Endodermal cell (in vitro differentiated cells): ENCODE measurements at places on chromosomes 13 and 19. TPM values are rescaled to one million over a fixed set of nuclear protein-coding genes. Genes with fewer than 3 reads are reported as not detected.
A peak's percentile ranks its signal among the peaks of the same experiment; 100 is the strongest.

CYP4F2 gene
- not detected in 2 replicates for total RNA-seq

FUT3 gene
- total RNA-seq: 0.34 TPM in 1 of 2 replicates, not detected in the other

PROZ gene
- 0.63 to 1.0 TPM (median 0.84 TPM) in 3 replicates for total RNA-seq

EBI3 gene
- 0.77 TPM in 1 of 2 replicates, not detected in the other for total RNA-seq

DNA sequence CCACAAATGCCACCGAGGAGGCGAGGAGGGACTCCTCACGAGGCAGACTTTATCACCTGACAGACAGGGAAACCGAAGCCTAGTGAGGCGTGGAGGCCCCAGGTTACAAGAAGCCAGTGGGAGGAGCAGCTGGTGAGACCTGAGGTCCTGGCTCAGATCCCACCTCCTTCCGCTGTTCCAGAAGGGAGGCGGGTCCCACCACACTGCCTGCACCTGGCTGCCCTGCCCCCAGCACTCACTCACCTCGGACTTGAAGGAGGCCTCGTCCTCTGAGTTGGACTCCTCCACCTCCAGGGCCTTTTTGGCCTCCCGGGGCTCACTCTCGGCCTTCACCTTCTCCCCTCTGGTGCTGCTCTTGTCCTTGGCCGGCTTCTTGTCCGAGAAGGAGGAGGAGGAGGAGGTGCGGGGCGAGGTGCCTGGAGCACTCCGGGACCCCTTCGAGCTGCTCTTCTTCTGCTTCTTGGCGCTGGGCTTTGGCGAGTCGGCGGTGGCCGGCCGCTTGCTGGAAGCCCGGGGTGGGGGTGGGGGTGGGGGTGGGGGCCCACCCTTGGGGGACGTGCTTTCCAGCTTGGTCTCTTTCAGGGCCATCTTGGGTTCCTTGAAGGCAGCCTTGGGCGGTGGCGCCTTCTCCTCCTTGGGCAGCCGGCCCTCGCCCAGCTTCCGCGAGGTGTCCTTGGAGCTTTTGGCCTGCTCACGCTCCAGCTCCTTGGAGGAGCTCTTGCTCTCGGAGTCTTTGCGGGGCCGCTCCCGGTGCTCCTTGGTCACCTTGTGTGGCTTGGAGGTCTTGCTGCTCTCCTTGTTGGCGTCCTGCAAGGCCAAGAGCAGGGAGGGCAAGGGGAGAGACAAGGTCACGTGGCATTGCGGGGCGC lies 57.7 kb downstream of the MLLT1 start:
- no peak overlapping the region for H3K27ac ChIP-seq
- peaks cover 13% of the 10 kb centered on the region for H3K4me1 ChIP-seq
- DNase-seq: no peak
- H3K27me3 ChIP-seq: no peaks in the 10 kb centered on the region
- peaks cover 24% of the 10 kb centered on the region for H3K36me3 ChIP-seq

DNA sequence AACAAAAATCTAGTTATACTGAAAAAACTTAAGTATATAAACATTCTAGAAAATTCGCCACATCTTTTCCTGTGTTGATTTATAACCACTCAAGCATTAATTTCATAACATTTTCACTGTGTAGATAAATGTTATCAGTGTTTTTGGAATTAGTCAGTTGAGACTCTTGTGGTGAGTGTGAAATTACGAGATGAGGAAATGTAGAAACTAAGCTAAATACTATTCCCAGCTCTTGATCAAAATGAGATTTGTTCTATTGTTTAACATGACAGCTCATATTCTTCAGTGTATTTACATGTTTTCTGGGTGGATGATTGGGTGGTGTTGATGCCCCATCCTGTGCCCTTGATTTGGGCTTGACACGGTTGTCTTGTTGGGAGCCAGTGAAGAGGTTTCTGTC lies 406.8 kb downstream of the DACH1 start:
- no peak for DNase-seq
- H3K27me3 ChIP-seq: no peaks in the 10 kb centered on the region
- H3K4me1 ChIP-seq: no peaks in the 10 kb centered on the region
- H3K27ac ChIP-seq: no peak overlapping the region
- no peak overlapping the region for H3K4me3 ChIP-seq
- no peaks in the 10 kb centered on the region for H3K36me3 ChIP-seq

DNA sequence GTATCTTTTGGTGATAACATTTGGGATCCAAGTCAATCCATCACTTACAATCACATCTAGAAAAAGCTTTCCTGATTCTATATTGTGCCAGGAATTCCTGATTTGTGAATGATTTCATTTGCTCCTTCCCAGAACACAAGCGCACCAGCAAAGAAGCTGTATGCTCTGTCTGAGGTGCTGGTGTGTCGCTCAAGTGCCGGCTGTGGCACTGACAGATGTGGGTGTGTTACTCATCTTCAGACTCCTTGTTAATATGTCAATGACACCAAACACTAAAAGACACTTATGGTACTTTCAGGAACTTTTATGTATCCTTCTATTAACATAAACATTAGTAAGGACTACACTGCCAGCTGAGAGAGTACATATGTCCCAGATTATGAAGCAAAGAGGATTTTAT lies 429.1 kb downstream of the ITGBL1 start:
- H3K4me3 ChIP-seq: no peak overlapping the region
- peaks cover 8% of the 10 kb centered on the region for H3K27me3 ChIP-seq

DNA sequence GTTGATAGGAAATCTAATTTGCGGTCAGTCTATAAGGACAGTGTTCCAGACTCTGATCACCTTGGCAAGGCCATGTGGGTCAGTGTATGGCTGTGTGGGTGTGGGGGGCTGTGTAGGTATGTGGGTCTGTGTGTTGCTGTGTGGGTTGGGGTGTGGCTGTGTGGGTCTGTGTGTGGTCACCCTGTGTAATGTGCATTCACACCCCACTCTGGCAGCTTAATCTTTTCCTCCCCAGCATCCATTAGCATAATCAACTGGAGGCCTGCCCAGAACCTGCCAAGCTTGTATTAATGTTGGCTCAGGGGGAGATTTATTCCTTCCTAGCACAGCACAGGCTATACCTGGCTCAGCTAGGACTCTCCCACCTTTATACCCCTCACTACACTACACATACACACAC lies 203.2 kb downstream of the TUBA3C start:
- H3K4me1 ChIP-seq: no peaks in the 10 kb centered on the region
- no peaks in the 10 kb centered on the region for H3K36me3 ChIP-seq
- no peaks in the 10 kb centered on the region for H3K27me3 ChIP-seq
- H3K4me3 ChIP-seq: no peak overlapping the region

GRCh38 chr13:50162001-50162400 lies 146.8 kb downstream of the KCNRG start:
- H3K27me3 ChIP-seq: no peaks in the 10 kb centered on the region
- no peak for DNase-seq
- no peaks in the 10 kb centered on the region for H3K36me3 ChIP-seq
- H3K4me1 ChIP-seq: no peaks in the 10 kb centered on the region

- no peak for DNase-seq
- H3K27ac ChIP-seq: peak overlapping the region; percentile 95
- H3K4me3 ChIP-seq: no peak overlapping the region
- peaks cover 5% of the 10 kb centered on the region for H3K4me1 ChIP-seq
- H3K36me3 ChIP-seq: no peaks in the 10 kb centered on the region
Observed at GRCh38 chr19:2059422-2060201, 8.6 kb upstream of the MKNK2 start.

DNA sequence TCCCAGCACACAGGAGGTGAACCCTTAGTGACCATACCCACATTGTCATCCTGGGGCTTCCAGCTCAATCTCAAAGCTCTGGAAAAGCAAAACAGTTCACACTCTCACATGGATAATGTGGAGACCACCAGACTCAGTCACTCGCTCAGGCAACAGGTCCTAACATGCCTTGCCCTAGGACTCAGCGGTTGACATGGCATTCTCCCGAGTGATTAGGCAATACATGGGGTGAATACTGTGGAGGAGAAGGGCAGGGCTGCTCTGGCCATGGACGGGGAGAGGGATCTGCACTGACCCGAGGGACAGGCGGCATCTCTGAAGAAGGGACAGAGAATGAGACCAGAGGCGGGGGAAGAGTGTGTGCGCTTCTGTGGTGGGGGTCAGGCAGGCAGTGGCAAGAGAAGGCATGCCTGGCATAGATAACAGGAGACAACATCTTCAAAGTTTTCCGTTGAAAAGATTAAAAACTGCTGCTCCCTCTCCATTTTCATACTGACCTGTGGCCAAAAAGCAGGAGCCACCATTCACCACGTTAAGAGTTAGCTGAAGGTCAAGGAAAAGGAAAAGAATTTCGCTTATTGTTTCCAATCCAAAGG lies 44.5 kb upstream of the EPHX3 start:
- no peaks in the 10 kb centered on the region for H3K27me3 ChIP-seq
- peaks cover 20% of the 10 kb centered on the region for H3K36me3 ChIP-seq
- H3K4me1 ChIP-seq: peaks cover 15% of the 10 kb centered on the region

- H3K27ac ChIP-seq: no peak overlapping the region
- no peaks in the 10 kb centered on the region for H3K27me3 ChIP-seq
- peaks cover 50% of the 10 kb centered on the region for H3K36me3 ChIP-seq
- DNase-seq: no peak
- no peaks in the 10 kb centered on the region for H3K4me1 ChIP-seq
Observed at GRCh38 chr13:28248080-28248479, 109.7 kb downstream of the PAN3 start.
